ENCODE measurements at places on chromosomes 6 and 20.

GRCh38 chr6:111057074-111057752, 30.1 kb upstream of the SLC16A10 start:
- peak; percentile 23 for DNase-seq

DNA sequence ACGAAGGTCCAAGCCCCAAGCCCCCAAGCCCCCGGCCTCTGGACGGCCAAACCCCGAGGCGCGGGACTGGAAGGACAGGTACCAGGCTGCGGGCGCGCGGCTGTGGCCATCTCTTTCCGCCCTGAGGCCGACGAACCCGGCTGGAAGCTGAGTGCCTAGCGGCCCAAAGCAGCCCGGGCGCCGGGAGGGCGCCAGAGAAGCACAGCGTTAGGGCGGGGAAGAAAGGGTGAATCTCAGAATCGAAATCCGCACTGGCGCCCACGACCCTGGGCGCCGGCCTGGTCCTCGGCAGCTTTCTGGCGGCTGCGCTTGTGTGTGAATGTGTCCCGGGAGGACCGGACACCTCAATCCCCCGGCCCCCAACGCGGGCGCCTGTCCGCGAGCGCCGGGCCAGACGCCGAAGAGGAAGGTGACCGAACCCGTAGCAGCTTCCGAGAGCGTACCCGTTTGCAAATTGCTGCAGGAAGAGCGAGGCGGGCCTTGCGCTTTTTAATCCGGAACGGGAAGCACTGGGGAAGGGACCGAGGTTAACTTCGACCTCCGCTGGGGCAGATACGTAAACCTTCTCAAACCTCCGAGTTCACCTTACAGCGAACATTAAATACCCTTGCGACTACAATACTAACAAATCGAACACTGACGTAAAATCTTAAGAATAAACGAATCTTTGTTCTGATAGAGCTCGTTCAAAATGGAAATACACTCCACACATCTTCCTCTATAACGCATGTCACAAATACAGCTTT, 2.9 kb downstream of the NRN1 start:
- DNase-seq: peak; percentile 53

DNA sequence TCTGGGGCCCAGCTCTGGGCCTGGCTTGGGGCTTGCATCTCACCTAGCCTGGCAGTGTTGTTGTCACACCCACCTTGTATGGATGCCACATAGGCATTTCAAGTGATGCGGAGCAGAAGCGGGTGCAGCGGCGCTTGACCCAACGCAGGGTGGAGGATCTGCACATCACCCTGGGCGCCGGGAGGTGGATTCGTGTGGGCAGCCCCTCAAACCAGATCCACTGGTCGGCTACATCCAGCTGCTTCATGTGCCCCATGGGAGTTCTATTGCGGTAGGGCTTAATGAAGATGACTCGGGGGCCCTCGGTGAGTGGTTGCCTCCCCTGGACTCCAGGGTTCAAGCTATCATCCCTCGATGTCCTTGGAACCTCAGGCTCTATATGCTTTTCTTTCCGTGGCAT, 3.2 kb downstream of the TP53TG5 start:
- no peak for DNase-seq

DNA sequence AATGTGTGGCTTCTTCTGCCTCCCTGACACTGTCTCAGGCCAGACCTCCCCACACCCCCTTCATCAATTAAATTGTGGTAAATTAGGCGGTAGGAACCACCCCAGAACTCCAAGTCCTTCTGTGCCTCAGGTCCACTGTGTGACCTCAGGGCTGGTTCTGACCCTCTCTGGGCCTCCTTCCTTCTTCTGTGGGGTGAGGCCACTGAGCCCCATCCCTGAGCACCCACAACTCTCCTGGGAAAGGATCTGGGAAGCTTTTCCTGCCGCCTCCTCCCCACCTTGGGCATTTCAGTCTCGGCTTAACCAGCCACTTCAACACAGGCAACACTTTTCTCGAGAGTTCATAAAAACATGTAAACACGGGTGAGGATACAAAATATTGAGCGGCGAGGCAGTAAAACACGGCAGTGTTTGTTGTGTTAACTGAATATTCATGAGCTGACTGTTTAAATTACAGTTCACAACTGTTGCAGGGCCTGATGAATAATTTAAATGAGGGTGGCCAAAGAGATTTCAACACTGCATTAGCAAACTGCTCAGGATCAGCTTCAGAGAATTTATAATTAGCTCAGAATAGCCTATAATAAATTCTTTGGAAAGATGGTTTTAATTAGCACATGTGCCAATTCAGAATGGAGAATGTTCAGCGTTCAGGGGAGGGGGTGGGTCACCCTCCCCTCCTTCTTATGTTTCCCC, 112.1 kb downstream of the TOX2 start:
- no peak for DNase-seq

- no peak for DNase-seq
Measured at GRCh38 chr6:111724039-111724438, 118.4 kb upstream of the TRAF3IP2 start.

GRCh38 chr6:133436652-133437051, 195.5 kb downstream of the EYA4 start:
- DNase-seq: no peak

GRCh38 chr6:155481215-155481614, 25.6 kb upstream of the NOX3 start:
- DNase-seq: no peak

GRCh38 chr20:44695674-44696300, 19.4 kb upstream of the CCN5 start:
- DNase-seq: no peak

- DNase-seq: no peak
Measured at GRCh38 chr6:56932910-56933477, 21.9 kb upstream of the BEND6 start.

DNA sequence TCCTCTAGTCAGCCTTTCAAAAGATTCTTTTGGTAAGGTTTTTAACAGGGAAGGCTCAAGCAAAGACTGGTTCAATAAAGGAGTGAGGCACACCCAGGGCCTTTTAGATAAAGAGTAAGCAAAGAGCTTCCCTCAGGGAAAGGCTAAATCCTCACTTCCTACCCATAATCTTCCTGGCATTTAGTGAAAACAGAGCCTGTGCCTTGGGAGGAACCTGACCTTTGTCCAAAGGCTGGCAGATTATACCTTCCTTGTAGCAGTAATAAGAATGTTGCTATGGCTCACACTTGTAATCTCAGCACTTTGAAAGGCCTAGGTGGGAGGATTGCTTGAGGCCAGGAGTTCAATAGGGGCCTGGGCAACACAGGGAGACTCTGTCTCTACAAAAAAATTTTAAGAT, 280.1 kb upstream of the PLCB4 start:
- DNase-seq: no peak

GRCh38 chr20:16206817-16207216, 366.4 kb downstream of the KIF16B start:
- DNase-seq: no peak

DNA sequence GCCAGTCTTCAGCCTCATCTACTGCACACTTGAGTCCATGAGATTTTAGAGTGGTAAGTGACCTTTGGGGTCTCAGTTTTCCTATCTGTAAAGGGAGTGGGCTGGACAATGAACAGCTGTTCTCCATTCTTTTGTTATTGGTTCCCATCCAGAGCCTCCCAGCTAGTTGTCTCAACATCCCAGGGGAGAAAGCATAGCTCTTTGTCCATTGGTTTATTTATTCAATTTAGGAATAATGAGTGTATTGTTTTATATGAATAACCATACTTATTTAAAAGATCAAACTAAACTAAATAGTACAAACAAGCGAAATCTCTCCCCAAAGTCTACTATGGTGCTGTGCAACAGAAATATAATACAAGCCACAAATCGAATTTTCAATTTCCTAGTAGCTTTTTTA, 13.7 kb downstream of the PIGT start:
- DNase-seq: no peak

DNA sequence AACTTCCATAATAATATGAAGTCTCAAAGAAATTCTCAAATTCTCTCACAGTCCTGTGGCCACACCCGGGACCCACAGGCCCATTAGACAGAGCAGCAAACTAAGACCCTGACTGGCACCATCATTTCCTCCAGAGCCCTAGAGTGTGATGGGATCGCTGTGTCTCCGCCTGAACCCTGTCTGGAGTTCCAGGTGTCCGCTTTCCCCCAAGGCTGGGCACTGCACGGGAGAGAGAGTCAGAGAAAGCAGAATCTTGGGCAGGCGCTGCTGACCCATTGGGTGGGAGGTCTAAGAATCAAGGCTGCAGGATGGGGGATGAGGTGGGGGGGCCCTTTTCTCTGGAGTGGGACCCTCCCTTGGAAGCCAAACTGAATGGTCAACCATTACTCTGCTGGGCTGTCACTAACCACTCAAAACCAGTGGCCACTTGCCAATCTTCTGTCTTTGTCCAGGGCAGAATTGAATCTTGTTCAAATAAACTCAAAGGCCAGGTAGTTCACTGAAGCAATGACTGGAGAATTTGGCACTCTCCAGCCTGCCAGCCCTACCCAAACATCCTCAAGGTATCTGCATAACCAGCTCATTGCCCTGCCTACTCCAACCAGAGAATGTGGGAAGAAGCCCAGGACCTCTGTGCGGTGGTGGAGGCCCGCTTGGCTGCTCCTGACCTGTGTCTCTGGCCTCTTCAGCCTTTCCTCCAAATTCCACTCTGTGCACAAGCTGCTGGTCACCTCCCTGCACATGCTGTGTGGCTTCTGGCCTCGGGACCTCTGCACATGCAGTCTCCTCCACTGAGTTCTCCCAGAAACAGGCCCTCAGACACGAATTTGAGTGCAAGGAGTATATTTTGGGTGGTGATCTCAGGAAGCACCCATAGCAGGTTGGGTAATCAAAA, 141.1 kb downstream of the CEBPB start:
- DNase-seq: no peak

GRCh38 chr20:62929051-62929538, 2.8 kb upstream of the DIDO1 start:
- DNase-seq: peak; percentile 80

DNA sequence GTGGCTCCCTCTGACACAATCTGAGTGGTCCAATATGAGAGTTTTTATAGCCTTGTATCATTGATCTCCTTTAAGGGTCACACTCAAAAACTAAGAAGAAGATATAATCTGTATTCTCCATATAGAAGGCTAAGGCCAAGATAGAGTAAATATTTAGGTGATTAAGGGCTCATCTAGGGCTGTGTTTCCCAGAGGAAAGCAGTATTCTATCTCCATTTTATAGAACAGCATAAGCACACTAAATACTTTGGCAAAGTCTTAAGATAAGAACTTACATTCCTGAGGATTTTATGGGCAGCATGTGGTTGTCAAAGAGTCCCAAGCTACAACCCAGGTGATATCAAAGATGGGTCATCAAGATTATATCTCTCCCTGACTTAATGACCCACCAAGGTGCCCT, 377.6 kb downstream of the KIF16B start:
- DNase-seq: no peak

DNA sequence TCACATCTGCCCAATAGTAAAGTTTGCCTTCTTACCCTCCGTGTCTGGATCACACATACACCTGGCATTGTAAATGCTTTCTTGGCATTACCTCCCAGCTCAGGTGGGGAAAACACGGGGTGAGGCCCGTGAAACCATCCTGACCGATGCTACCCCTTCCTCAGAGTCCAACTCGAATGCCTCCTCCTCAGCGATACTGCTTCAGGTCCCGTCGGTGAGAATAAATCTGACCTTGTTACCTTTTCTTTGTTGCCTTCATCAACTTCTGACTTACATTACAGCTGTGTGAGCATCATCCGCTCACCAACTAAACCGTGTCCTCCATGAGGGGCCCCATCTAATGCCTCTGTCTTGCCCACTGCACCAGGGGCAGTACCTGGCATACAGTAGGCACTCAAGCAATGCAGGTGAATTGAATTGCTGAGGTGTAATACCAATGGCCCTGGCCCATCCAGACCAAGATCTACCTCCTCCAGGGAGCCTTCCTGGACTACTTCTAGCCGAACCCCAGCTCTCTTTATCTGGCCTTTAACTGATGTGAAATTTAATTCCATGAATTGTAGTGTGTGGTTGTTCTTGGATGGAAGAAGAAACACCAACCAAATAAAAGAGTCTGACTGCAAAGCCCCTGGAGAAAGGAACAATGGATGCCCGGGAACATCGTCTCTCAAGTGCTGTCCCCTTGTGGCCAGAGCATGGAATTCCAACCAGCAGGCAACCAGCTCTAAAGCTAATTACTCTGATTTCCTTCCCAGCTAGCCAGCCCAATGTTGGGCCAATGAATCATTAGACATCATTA, 141.5 kb downstream of the ANKRD60 start:
- DNase-seq: peak; percentile 62

GRCh38 chr6:125285936-125286335, 15.8 kb downstream of the HDDC2 start:
- no peak for DNase-seq

DNA sequence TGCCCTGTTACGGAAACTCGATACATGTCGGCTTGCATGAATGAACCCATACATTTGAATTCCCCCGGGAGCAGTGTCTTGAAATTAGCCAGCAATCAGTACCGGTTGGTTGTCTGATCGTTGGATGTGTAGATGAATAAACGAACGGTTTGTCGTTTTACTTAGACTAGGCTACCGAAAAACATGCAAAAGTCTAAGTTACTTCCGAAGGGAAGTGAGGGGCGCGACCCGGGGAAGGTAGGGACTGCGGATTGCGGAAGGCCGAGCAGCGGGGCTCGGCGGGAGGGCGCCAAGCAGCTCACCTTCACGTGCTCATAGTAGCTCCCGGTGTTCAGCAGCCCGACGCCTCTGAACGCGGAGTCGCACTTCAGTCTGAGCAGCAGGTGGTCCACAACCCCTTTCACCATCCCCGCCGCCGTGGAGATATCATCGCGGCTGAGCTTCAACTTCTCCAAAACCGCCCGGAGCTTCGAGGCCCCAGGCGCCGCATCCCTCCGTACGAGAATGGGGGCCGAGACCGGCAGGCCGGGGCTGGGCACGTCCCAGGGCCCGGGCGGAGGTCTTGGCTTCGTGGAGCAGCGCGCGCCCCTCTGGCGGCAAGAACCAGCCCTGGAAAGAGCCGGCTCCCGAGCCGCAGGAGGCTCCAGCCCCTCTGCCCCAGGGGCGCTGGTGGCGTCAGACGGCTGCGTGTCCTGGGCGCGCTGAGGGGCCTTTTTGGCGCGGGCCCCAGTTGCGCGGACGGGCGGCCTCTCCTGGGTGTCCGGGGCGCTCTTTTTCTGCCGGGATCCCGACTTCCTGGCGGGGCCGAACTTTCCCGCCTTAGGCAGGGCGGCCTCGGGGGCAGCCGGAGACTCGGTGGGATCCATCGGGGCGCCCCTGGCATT, 632 bp downstream of the CGAS start:
- DNase-seq: peak; percentile 30

GRCh38 chr6:146357578-146358430, 185.8 kb upstream of the RAB32 start:
- no peak for DNase-seq

DNA sequence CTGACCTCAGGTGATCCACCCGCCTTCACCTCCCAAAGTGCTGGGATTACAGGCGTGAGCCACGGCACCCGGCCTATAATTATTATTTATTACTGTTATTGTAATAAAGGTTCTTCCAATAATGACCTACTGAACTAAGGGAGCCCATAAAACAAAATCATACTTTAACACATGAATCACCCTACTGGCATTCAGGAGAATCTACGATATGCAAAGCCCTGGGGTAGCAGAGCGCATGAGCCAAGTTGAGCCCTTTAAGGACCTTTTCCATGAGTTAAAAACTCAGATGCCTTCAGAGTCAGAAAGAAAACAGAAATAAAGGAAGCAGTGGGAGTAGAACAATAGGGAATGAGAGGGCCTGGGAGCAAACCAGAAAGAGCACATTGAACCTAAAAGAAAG, 41.5 kb downstream of the SNRPB start:
- DNase-seq: no peak
